ENCODE measurements at places on chromosomes 1 and 21. TPM values are rescaled to one million over a fixed set of nuclear protein-coding genes. Genes with fewer than 3 reads are reported as not detected.

GRCh38 chr1:30274173-30274970 is 449.0 kb downstream of the MATN1 start:
- no peak for DNase-seq

Gene PTCH2
- 1.6 TPM for total RNA-seq

Gene CFAP141
- not detected for total RNA-seq

Gene SHISA4
- 1.2 TPM for total RNA-seq

Measured in naive thymus-derived CD4-positive, alpha-beta T cell (primary cell).